MCF 10A (cell line): ENCODE measurements at places on chromosomes 11 and 22.

GRCh38 chr22:49933236-49934159 is 15.1 kb downstream of the CRELD2 start:
- H3K27me3 ChIP-seq = no peaks in the 10 kb centered on the region
- H3K27ac ChIP-seq = peak overlapping the region; percentile 46
- peaks cover 16% of the 10 kb centered on the region for H3K4me1 ChIP-seq
- H3K36me3 ChIP-seq = peaks cover 7% of the 10 kb centered on the region
- peak overlapping the region; percentile 67 for H3K4me3 ChIP-seq
- DNase-seq = no peak

DNA sequence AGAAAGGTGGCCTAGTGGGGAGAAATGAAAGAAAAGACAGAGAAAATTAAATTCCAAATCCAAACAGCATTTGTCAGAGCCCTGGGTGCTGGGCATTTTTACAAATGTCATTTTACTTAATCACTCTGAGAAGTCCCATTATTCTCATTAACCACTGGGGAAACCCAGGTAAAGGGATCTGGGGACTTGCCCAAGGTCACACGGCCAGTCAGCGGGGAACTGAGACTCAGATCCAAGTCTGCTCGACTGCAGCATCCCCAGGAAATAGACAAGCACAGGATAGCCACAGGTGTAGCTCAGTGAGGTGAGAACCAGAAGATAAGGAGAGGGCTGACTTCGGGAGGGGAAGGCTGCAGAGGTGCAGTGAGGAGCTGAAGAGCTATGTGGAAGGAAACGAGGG is 7.9 kb downstream of the NRXN2 start:
- no peaks in the 10 kb centered on the region for H3K4me1 ChIP-seq
- no peak overlapping the region for H3K27ac ChIP-seq
- no peak overlapping the region for H3K4me3 ChIP-seq
- no peaks in the 10 kb centered on the region for H3K36me3 ChIP-seq

- H3K4me3 ChIP-seq = no peak overlapping the region
- H3K36me3 ChIP-seq = no peaks in the 10 kb centered on the region
- DNase-seq = no peak
- H3K27ac ChIP-seq = no peak overlapping the region
Observed at GRCh38 chr22:39136317-39136716, 16.2 kb downstream of the CBX7 start.

DNA sequence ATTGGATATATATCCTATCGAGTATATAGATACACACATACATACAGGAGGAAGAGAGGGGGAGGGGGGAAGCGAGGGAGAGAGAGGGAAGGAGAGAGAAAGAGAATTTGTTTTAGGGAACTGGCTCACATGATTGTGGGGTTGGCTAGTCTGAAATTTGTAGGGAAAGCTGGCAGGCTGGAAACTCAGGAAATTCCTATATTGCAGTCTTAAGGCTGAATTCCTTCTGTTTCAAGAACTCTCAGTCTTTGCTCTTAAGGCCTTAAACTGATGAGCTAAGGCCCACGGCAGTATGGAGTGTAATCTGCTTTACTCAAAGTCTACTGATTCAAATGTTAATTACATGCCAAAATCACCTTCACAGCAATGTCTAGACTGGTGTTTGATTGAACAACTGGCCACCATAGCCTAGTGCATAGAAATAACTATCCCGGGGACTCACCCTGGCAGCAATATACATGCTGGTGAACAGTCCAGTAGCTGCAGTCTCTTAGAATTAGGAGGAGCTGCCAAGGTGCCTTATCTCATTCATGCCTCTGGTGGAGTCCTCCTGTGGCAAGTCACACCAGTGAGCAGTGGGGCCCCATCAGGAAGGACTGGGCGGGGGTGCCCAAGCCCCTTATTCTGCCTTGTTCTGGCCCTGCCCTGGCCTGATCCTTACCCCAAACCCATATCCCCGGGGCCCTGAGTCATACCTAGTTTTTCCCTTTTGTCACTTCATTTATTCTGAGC is 59.7 kb upstream of the AMPD3 start:
- no peaks in the 10 kb centered on the region for H3K36me3 ChIP-seq
- no peak overlapping the region for H3K27ac ChIP-seq
- peaks cover 12% of the 10 kb centered on the region for H3K4me1 ChIP-seq
- no peak for DNase-seq
- peaks cover 10% of the 10 kb centered on the region for H3K27me3 ChIP-seq

GRCh38 chr11:119578521-119579191 is 150.3 kb downstream of the NECTIN1 start:
- no peaks in the 10 kb centered on the region for H3K36me3 ChIP-seq
- H3K27ac ChIP-seq = no peak overlapping the region
- H3K27me3 ChIP-seq = peaks cover 24% of the 10 kb centered on the region

DNA sequence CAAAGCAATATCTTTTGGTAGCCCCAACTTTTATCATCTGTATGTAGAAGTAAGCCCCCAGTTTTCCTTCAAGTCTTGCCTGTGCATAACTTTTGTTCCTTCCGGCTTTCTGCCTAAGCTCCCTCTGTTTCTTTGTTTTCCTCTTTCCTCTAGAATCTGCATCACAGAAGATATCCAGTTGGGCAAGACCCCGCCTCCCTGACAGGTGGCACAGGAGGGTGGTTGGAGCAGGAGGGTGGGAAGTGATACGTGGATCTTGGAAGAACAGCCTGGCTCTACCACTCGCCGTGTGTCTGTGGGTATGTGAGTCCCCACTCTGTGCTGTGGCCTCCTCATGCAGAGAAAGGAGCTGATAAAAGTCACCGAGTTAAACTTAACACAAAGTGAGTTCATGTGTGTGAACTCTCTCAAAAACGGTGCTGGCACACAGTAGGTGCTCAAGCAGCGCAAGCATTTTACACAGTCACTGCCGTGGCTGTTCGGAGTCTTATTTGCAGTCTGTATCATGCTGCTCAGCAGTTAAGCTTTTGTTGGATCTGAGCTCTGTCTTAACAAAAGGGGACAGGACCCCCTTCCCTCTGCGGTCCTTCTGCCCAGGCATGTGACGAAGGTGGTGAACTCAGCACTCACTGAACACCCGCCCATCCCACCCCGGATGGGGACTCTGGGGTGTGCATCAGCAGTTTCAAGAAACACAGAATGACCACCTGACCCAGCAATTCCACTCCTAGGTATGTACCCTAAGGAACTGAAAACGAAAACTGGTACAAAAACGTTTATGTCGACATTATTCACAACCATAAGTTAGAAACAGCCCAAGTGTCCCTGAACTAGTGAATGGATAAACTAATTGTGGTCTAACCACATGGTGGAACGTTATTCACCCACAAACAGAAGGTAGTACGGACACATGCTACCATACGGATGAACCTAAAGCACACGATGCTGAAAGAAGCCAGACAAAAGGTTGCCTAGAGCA is 249.1 kb downstream of the CTTN start:
- no peaks in the 10 kb centered on the region for H3K4me1 ChIP-seq
- DNase-seq = no peak
- H3K27ac ChIP-seq = no peak overlapping the region
- H3K36me3 ChIP-seq = no peaks in the 10 kb centered on the region
- no peak overlapping the region for H3K4me3 ChIP-seq

DNA sequence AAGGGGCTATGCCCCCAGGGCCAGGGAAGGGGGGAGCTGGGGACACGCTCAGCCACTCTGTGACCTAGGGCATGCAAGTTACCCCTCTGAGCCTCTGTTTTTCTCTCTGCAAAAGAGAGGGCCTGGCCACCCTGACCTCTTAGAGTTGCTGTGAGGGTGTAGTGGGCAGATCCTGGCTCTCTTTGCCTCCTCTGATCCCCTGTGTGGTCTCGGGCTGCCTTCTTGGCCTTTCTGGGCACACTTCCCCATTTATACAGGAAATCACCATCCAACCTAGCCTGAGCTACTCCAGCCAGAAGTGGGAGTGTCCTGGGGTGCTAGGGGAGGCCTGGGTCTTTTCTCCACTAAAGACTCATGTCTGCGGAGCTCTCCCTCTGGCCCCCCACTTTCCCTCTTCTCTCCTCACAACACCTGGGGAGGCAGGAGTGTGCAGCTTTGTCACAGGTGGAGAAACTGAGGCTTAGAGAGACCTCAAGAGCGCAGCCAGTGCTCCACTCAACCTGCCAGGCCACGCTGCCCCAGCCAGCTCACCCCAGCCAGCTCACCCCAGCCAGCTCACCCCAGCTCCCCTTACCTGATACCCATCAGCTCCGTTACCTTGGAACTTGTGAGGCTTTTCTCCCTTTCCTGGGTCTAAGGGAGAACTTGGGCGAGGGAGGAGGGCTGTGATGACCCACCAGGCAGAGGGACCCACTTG is 1.4 kb downstream of the AIFM3 start:
- H3K27ac ChIP-seq = no peak overlapping the region
- H3K4me3 ChIP-seq = no peak overlapping the region
- H3K27me3 ChIP-seq = no peaks in the 10 kb centered on the region
- H3K4me1 ChIP-seq = no peaks in the 10 kb centered on the region
- H3K36me3 ChIP-seq = no peaks in the 10 kb centered on the region
- no peak for DNase-seq

GRCh38 chr11:369336-370018 is at the start of gene B4GALNT4:
B4GALNT4 (plus strand) TSS chr11:369499; CDS start chr11:369804, 305 bp downstream.
- peaks cover 16% of the 10 kb centered on the region for H3K4me1 ChIP-seq
- peaks cover 13% of the 10 kb centered on the region for H3K27me3 ChIP-seq
- H3K36me3 ChIP-seq = peaks cover 15% of the 10 kb centered on the region
- peak within 1 kb of the TSS; percentile 72 for H3K4me3 ChIP-seq

GRCh38 chr11:14852571-14853177 is 39.4 kb downstream of the CYP2R1 start:
- DNase-seq = no peak
- H3K4me3 ChIP-seq = no peak overlapping the region
- no peaks in the 10 kb centered on the region for H3K36me3 ChIP-seq

DNA sequence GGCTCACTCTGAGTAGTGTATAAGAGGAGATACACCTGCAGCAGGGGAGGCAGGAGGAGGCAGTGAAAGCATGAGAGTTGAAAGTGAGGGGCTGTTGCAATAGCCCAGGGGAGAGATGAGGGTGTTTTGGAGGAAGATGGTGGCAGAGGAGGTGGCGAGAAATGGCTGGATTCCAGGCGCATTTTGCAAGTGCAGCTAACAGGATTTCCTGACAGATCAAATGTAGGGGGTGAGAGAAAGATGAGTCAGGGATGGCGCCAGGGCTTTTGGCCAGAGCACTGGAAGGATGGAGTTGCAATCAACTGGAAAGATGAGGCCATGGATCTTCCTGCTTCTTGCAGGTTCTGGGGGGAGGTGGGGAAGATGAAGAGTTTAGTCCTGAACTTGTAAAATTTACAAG is 16.8 kb upstream of the TSPAN18 start:
- H3K36me3 ChIP-seq = no peaks in the 10 kb centered on the region
- DNase-seq = peak; percentile 96
- H3K4me3 ChIP-seq = no peak overlapping the region
- no peak overlapping the region for H3K27ac ChIP-seq
